ENCODE measurements at places on chromosomes 1 and 21.
A peak's percentile ranks its signal among the peaks of the same experiment; 100 is the strongest.

DNA sequence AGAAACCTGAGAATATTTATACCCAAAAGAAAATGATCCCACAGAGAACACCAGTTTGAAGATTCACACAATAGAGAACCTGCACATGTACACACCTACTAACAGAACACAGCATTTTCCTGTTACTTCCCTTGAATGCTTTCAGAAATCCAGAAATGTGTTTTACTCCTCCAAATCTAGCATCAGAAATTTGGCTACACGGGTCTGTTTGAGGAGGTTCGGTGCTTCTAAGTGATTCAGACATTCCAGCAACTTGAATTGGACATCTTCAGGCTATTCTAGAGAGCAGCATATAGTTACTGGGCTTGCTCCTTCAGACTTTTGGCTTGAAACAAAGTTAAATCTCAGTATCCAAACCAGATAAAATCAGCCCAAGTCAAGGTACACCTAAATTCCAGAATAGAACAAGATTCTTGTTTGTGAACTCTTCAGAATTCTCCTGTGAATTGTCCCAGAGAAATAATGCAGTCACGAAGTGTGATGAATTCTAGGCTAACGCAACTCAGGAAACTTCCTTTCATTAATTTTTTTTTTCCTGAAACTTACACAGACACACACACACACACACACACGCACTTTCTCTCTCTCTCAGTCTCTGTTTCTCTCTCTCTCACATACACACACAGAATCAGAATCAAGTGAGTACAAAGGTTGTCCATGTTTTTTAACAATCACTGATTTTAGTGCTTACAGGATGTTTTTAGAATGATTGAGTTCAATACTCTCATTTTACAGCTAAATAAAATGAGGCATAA is 278.4 kb upstream of the SNX7 start:
- DNase-seq = no peak

- no peak for DNase-seq
Observed at GRCh38 chr1:168483539-168483938, 60.3 kb downstream of the XCL2 start.

DNA sequence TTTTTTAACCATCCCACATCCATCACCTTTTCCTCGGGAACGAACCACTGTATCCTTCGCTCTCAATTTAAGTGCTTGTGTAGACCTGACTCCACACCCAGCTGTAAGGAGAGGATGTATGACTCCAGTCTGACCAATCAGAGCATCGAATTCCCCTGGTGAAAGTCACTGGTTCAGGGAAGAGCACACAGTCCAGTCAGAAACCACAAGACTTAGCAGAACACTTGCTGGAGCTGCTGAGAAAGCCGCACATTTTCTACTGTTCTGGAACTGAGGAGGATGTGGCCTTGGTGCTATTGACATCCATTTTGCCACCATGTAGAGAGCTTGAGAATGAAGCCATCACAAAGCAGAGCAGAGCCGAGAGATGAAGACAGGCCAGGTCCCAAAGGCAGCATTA is 59.9 kb upstream of the CNN3 start:
- no peak for DNase-seq

DNA sequence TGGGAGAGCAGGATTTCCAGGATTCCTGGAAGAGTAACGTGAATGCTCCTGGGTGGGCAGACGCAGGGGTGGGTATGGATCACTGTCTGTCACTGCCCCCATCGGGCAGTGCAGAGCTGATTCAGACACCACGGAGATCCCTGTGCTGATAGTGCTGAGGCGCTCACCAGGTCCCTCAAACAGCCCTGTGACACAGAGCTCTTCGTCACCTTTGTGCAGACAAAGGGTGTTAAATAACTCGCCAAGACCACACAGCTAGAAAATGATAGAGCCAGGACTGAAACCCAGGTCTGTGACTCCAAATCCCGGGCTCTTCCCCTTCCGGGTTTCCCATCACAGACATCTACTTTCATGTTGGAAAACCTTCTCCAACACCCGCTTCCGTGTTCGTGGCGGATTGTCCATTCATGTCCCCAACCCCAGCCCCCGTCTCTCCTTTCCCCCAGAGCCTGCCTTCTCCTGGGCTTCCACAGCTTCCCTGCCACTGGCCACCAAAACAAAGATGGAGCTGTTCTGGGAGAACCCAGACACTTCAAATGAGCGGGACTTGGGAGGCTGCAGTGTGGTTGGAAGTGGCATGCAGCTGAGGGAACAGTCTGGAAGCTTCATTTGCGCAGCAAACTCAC is 2.6 kb downstream of the EFHD2 start:
- no peak for DNase-seq

DNA sequence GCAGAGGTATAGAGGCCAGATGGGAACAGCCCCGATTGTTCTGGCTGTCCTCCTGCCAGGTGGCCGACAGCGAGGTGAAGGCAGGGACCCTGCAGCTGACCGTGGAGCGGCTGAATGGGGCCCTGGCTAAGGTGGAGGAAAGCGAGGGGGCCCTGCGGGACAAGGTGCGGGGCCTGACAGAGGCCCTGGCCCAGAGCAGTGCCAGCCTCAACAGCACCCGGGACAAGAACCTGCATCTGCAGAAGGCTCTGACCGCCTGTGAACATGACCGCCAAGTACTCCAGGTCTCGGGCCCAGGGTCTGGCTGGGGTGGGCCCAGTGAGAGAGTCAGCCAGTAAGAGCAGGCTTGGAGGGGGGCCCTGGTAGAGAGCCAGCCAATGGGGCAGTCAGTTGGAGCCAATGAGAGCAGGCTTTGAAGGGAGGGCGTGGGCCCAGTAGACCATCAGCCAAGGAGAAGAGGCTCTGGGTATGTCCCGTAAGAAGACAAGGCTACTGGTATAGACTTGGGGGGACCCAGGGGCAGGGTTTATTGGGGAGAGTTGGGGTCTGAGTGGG is 11.3 kb downstream of the MFAP2 start:
- no peak for DNase-seq

DNA sequence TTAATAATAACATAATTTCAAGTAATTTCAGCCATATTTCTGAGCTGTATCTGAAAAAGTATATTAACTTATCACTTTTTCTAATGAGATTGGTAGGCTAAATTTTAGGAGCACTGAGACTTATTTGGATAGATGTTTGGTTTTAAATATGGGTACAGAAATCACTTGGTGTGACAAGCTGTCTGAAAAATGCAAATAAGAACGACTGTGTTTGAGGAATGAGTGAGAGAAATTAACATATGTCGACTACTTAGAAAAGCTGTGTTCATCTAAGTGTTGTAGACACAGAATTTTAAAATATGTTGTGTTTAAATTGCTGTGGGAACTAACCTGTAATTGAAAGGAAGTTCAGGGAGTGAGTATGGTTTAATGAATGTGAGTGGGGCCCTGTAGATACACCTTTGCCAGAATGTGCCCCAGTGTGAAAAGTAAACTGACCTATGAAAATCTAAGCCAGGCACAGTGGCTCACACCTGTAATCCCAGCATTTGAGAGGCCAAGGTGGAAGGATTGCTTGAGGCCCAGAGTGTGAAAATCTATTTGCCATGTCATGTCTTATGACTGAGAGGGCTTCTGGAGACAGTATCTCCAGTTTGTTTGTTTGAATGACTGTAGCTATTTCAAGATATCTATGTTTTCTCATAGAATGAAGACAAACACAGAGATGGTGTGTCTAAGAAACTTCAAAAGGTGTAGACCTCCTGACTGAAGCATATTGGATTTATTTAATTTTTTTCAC is 53.8 kb upstream of the LRRC8C start:
- no peak for DNase-seq

GRCh38 chr1:47378147-47378546 is 37.9 kb upstream of the FOXE3 start:
- DNase-seq = no peak

GRCh38 chr1:235972311-235972689 is 92.6 kb downstream of the NID1 start:
- DNase-seq = no peak

DNA sequence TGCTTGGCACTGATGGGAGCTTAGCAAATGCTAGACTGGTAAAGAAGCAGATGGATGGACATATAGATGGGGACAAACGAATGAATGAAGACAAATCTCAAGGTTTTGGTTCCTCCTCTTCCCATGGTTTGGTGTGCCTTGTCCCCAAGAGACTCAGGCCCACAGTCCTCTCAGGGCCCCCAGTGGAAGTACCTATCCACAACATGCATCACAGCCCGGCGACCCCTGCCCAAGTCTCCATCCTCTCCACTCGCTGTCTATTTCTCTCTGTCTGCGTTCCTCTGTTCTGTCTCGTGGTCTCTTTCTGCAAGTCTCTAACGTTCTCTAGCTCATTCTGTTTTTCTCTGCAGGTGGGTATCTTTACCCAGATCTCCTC is 85.8 kb downstream of the GLIS1 start:
- DNase-seq = no peak

DNA sequence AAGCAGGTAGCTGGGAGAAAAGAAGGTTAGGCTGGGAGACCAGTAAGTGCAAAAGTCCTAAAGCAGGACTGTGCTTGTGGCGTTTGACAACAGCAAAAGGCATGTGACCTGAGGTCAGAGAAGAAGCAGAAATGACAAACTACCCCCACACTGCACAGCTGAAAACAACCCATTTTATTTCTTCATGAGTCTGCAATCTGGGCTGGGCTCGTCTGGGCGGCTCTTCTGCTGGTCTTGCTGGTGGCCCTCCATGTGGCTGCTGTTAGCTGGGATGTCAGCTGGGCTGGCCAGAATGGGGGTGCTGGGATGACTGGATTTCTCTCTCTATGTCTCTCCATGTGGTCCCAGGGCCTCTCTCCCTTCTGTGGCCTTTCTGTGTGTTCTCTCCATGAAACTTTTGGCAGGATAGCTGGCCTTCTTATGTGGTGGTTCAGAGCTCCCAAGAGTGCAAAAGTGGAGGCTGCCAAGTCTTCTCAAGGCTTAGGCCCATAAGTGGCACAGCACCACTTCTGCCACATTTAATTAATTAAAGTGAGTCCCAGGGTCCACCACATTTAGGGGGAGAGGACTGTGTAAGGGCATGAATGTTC is 128.6 kb downstream of the RIPK4 start:
- DNase-seq = no peak

- DNase-seq = no peak
Observed at GRCh38 chr1:207990876-207991582, 80.1 kb upstream of the CD34 start.

GRCh38 chr1:118437664-118438063 is 252.6 kb upstream of the SPAG17 start:
- no peak for DNase-seq

DNA sequence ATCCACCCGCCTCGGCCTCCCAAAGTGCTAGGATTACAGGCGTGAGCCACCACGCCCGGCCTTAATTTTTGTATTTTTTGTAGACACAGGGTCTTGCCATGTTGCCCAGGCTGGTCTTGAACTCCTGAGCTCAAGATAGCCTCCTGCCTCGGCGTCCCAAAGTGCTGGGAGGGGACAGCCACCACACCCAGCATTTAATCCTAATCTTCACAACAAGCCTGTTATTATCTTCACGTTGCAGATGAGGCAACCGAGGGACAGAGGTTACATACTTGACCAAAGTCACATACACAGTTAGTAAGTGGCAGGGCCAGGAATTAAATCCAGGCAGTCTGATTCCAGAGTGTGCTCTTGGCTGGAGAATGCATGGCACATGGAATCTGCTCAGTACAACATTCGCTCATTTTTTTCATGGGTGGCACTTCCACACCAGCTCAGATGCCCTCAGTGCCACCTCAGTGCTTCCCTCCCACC is 4.8 kb upstream of the GPR37L1 start:
- DNase-seq = peak; percentile 29

Data from LoVo (cell line).